ENCODE measurements at places on chromosomes 13 and 19. TPM values are rescaled to one million over a fixed set of nuclear protein-coding genes. Genes with fewer than 3 reads are reported as not detected.

PSPN gene
- total RNA-seq, result 0.87 TPM

TTC9B gene
- total RNA-seq, result not detected

NKPD1 gene
- total RNA-seq, result 0.44 TPM

SIGLECL1 gene
- not detected for total RNA-seq

FAM83E gene
- total RNA-seq, result 0.77 TPM

CBLC gene
- total RNA-seq, result not detected

DCAF15 gene
- total RNA-seq, result 14.9 TPM

SYT3 gene
- total RNA-seq, result 0.11 TPM

RELB gene
- 10.2 TPM for total RNA-seq

ZNF548 gene
- total RNA-seq, result 22.1 TPM

COL5A3 gene
- total RNA-seq, result 4.8 TPM

IGFLR1 gene
- total RNA-seq, result 0.62 TPM

WASF3 gene
- 10.2 TPM for total RNA-seq

TMC4 gene
- not detected for total RNA-seq

ZNF534 gene
- not detected for total RNA-seq

TUBB4A gene
- total RNA-seq, result not detected

RFPL4AL1 gene
- total RNA-seq, result not detected

PABPC3 gene
- total RNA-seq, result 0.11 TPM

OLFM4 gene
- total RNA-seq, result not detected

CEBPG gene
- 63.0 TPM for total RNA-seq

TEKTIP1 gene
- total RNA-seq, result not detected

DAND5 gene
- total RNA-seq, result not detected

LIM2 gene
- total RNA-seq, result not detected

SWSAP1 gene
- 0.62 TPM for total RNA-seq

IGFL2 gene
- not detected for total RNA-seq

All from uterine smooth muscle cell (primary cell).